ENCODE measurements at places on chromosomes 6 and 20.

GRCh38 chr20:35187584-35188190, 15.8 kb downstream of the PROCR start:
- no peak for DNase-seq

GRCh38 chr6:39893286-39893685, 41.0 kb downstream of the MOCS1 start:
- no peak for DNase-seq

DNA sequence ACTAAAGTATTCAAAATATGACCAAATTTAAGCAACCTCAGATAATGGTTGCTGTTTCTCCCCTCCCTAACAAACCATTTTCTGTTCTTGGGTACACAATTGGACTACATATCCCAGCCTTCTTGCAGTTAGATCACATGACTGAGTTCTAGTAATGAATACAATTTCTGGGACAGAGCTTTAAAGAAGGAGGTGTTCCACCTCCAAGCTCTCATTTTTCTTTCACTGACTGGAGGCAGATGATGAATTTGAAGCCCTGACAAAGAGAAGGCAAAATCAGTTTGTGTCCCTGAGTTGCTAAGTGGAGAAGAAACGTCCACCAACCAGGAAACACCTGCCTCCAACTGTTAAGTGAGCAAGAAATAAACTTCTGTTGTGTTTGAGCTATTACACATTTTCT, 117.2 kb downstream of the LCA5 start:
- DNase-seq, result no peak

DNA sequence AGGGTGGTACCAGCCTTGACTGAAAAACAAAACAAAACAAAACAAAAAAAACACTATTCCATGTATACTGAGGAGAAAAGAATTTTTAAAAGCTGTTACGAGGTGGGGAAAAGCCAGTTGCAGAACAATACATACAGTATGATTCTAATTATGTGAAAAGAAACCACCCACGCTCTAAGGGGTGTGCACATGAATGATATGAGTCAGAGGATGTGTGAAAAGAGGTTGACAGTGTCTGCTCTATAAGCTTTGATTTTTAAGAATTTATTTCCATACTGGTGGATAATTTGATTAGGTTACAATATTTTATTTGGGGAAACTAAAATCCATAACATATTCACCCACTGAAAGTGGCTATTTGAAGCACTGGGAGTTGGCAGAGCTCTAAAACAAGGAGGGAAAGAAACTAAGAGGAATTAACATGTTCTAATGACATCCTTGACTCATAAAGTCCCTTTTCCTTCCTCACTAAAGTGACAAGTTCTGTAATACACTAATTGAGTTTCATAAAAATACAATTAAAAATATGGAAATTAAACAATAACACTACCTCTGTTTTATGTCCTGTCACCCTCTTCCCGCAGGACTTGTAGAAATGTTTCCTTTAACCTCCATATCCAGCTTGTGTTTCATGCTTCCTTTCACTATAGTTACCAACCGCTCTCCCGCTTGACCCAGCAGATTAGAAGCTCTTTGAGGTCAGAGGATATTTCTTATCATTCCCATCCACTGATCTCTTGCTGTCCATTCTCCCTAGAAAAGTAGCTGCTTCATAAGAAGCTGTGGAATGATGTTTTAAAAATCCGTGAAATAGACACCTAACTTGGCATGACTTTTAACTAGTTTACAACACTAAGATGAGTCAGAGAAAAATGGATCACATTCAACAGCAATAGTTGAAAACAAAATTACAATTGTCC, 118.6 kb upstream of the CCDC28A start:
- DNase-seq, result no peak

DNA sequence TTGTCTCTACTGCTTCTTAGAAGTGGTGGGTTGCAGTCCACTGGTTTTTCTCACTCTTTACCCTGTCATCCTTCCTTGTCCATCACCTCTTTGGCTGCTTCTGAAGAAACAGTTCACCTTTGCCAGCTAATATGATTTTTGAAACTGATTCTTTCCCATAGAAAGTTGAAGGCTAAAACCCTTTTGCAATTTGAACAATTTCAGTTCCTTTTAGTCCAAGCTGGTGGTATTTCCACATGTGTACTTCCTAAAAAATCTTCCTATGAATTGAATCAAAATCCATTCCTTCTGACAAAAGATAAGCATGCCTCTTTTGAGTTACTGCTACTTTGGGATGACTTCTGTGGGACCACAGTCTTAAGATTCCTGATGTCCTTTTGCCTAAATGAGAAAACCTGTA, 210.0 kb upstream of the MAN1A1 start:
- DNase-seq, result no peak

- no peak for DNase-seq
Measured at GRCh38 chr20:61718361-61719005, 347.2 kb downstream of the TAF4 start.

DNA sequence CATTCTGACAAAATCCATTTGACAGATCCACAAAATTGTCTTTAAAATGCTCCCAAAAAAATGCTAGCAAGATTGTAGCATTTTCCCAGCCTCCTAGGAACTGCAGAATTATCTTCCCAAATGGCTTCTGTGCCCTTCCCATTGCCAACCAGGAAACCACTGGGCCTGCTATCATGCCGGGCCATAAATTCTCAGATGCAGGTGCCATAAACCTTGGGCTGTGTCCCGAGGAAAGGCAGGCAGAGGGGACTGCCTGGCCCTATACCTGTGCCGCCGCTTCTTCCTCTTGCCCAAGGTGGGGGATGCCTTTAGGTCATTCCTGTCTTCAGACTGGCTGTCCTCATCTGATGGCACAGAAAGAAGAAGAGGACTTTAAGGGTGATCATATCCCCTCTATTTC, 2.8 kb downstream of the VSX1 start:
- no peak for DNase-seq

DNA sequence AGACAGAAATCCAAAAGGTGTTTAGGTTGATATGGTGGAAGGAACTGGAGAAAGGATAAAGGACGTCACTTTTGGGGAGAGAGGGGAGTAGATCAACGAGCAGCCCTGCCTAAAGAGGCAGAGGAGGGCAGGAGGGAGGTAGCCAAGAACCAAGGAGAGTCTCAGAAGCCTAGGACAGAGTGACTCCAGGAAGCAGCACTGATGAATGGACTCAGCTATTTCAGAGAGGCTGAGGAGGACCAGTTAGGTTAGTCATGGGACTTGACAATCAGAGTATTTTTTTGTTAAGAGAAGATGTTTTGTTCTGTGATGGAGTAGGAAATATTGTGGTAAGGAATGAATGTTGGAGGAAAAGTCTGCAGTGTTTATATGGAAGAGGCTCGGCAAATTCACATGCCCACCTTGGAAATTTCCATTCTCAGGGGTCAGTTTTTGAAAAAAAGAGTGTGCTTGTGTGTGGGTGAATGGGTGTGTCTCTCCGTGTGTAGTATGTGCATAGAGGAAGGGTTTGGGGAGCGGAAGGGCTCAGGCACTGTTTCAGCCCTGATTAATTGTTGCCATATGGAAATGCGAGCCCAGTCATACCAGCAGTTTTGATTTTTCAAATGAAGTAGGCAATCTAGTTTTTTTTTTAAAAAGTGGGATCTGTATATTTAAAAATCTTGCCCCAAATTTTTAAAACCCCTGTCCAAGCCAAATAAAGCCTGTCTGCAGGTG, 303.6 kb downstream of the SAMD5 start:
- no peak for DNase-seq

DNA sequence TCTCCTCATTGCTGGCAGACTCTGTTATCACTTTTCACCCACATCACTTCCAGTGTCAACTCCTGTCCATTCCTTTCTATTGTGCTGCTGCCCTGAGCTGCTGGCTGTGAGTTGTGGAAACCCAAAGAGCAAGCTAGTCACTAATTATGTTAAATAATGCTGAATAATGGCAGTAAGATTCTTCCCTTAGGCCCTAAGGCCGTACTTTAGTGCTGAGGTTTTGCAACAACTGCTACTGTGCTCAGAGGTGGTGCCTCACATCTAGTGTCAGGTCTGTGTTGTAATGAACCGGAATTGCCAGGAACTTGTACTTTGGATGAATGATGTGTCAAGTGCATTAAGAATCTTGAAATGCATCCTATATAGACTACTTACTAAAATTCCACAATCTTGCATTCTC, 372.2 kb upstream of the RNF217 start:
- no peak for DNase-seq

DNA sequence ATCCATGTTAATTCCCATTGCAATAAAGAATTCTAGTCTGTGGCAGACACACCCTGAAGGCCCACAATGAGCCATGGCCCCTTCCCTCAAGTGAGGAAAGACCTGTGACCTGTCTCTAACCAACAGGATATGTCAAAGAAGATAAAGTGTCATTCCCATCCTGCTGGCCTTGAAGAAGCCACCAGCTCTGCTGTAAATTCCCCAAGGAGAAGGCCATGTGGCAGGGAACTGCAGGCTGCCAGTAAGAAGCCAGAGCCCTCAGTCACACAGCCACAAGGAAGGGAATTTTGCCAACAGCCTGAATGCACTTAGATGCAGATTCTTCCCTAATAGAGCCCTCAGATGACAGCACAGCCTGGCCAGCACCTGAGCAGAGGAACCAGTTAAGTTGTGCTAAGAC, 24.8 kb downstream of the VIP start:
- no peak for DNase-seq

DNA sequence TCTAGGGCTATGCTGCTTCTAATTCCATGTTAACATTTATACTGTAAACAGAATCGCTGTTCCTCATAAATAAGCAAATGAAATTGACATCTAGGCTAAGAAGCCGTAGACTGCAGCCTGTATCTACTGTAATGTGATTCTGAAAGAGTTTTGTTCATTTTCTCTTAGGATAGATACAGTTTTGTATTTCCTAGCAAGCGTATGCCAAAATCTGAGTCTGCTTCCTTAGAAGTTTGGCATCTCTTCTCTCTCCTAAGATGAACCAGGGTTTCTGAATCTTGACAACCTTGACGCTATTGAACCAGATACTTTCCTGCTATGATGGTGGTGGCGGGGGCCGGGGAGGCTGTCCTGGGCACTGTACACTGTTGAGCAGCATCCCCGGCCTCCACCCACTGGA, 198.0 kb downstream of the TSHZ2 start:
- DNase-seq, result no peak

GRCh38 chr20:19827818-19828217, 69.8 kb downstream of the RIN2 start:
- no peak for DNase-seq

DNA sequence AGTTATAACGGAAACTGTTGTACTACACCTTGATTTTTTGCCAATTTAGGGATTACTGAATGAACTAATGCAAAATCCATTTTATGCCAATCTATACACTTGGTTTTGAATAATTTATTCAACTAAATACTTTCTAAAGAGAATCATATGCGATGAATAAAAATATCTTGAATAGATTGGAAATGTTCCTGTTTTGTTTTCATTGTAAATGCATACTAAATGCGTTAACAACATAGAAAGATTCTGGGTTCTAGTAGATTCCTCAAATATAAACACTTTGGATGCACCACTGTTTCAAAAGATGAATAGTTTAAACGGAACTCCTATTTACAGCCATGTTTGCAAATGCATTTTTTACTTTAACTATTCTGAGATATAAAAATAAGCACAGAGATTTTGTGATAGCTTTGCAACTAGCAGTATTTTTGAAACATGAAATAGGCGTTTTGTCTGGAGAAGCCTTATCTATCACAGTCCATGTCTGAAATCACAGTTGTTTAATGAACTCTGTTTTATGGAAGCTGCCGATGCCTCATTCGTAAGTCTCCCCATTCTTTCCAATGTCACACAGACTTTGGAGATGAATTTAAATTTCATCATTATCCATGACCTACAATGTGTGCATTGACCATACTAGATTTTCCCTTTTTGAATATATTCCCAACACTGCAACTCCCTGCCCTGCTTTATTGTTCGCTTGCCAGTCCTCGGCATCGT, 277.7 kb upstream of the QKI start:
- DNase-seq, result no peak

- no peak for DNase-seq
Measured at GRCh38 chr6:166830891-166831363, 125.4 kb downstream of the RNASET2 start.

- no peak for DNase-seq
Measured at GRCh38 chr6:2693231-2693630, 57.5 kb downstream of the MYLK4 start.

GRCh38 chr6:33974471-33974870, 170.7 kb upstream of the MLN start:
- DNase-seq, result no peak
